ENCODE measurements at places on chromosomes 13 and 19.
A peak's percentile ranks its signal among the peaks of the same experiment; 100 is the strongest.

- no peak for DNase-seq
These were observed 42.7 kb downstream of the ANKRD10 start for GRCh38 chr13:110872034-110872767.

GRCh38 chr13:110916301-110917142, 1.7 kb upstream of the ANKRD10 start:
- no peak for DNase-seq

GRCh38 chr13:75581874-75582640, 32.5 kb downstream of the UCHL3 start:
- DNase-seq, result no peak

GRCh38 chr13:76029706-76030105, 393.6 kb downstream of the LMO7 start:
- no peak for DNase-seq

DNA sequence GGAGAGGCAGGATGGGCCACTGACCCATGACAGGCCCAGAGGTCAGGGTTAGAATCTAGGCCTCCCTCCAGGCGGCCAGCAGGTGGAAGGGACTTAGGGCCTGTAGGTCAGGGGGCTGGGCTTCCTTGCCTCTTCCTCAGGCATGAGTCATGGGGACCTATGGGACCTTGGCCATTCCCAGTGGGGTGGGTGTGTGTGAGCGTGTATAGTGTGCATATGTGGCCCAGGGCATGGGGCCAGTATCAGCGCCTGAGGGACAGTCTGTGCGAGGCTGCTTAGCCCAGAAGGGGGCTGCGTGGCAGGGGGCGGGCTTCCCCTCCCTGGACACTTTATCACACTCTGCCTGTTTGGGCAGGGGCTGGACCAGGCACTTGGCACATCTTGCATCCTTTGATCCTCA, 13.3 kb downstream of the KCTD15 start:
- DNase-seq, result no peak

DNA sequence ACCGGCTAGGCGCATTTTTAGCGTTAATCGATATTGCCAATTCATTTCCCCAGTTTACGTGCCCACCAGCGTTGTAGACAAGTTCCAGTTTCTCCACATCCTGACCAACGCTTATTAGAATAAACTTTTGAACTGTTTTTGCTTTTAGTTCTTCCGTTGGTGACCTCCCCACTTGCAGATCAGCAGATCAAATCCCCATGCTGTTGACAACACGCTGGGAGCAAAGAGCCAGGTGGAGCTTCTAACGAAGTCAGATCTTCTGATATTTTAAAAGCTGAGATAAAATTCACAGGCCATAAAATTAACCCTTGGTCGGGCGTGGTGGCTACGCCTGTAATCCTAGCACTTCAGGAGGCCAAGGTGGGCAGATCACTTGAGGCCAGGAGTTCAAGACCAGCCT, 21.2 kb downstream of the RCN3 start:
- no peak for DNase-seq

GRCh38 chr13:100608906-100609305, 20.3 kb upstream of the GGACT start:
- no peak for DNase-seq

- DNase-seq, result no peak
These were observed 234.0 kb upstream of the PCDH9 start for GRCh38 chr13:67464154-67464553.

DNA sequence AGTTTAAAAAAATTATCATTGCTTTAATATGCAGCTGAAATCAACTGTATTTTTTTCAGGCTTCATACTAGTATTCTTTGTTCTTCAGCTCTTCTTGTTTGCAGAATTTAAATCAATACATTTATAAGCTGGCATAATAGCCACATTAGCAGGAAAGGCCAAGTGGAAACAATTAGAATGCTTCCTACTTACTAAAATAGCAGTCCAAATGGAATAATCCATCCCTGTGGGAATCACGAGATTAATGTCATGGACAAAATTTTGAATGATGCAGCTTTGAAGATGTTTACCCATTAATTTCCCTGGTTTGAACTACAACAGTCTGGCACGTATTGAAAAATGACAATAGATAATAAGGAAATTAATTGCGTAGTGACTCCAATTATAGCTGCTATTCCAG, 2650.8 kb downstream of the PCDH9 start:
- no peak for DNase-seq

- DNase-seq, result no peak
These were observed 186.2 kb downstream of the FOXO1 start for GRCh38 chr13:40480012-40480914.

- no peak for DNase-seq
These were observed 12.0 kb downstream of the B3GNT8 start for GRCh38 chr19:41415154-41415571.

- no peak for DNase-seq
These were observed 40.8 kb downstream of the SIPA1L3 start for GRCh38 chr19:37947778-37948177.

- no peak for DNase-seq
These were observed 752.2 kb downstream of the GPC5 start for GRCh38 chr13:92150606-92151005.

DNA sequence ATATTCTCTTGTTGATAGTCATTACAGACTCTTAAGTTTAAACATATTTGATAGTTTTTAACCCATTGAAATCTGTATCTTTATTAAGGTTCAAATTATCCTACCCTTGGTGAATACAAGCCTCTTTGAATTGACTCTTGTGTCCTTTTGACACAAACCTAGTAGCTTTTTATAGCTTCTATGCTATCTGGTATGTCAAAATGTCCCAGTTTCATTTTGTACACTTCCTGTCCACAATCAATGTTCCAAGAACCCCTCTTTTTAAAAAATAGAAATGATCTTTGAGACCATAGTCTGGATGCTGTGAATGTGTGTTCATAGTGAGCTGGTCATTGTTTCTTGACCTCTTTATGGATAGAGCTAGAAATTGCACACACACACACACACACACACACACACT, 39.2 kb upstream of the FGF14 start:
- DNase-seq, result no peak

- DNase-seq, result no peak
These were observed 73.9 kb downstream of the WTIP start for GRCh38 chr19:34555447-34555846.

DNA sequence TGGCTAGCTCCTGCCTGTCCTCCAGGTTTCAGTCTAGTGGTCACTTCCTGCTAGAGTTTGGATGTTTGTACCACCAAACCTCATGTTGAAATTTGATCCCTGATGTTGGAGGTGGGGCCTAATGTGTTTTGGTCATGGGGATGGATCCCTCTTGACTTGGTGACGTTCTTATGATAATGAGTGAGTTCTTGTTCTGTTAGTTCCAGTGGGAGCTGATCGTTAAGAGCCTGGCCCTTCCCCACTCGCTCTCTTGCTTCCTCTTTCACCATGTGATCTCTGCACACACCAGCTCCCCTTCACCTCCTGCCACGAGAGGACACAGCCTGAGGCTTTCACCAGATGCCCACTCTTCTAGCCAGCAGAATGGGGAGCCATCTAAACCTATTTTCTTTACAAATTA, 86.8 kb upstream of the SCEL start:
- DNase-seq, result no peak

DNA sequence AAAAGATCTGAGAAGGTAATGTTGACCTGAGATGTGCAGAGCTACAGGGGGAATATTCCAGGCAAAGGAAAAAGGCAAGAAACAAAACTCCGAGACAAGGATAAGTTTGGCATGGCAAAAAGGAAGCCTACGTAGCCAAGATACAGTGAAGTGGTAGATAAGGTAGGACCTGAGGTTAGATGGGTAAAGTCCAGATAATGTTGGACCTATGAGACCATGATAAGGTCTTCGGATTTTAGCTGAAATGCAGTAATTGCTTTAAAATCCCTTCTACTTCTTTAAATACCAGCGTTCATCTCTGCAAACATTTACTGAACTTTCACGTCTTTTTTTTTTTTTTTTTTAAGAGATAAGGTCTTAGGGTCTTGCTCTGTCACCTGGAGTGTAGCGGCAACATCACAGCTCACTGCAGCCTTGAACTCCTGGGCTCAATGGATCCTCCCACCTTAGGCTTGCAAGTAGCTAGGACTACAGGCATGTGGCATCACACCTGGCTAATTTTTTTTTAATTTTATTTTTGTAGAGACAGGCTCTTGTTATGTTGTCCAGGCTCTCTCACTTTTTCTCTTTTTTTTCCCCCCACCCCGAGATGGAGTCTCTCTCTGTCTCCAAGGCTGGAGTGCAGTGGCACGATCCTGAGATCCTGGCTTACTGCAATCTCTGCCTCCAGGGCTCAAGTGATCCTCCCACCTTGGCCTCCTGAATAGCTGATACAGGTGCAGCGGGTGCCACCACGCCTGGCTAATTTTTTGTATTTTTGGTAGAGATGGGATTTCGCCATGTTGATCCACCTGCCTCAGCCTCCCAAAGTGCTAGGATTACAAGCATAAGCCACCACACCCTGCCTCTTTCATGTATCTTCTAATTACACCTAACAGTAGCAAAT, 4.2 kb upstream of the WBP4 start:
- no peak for DNase-seq

DNA sequence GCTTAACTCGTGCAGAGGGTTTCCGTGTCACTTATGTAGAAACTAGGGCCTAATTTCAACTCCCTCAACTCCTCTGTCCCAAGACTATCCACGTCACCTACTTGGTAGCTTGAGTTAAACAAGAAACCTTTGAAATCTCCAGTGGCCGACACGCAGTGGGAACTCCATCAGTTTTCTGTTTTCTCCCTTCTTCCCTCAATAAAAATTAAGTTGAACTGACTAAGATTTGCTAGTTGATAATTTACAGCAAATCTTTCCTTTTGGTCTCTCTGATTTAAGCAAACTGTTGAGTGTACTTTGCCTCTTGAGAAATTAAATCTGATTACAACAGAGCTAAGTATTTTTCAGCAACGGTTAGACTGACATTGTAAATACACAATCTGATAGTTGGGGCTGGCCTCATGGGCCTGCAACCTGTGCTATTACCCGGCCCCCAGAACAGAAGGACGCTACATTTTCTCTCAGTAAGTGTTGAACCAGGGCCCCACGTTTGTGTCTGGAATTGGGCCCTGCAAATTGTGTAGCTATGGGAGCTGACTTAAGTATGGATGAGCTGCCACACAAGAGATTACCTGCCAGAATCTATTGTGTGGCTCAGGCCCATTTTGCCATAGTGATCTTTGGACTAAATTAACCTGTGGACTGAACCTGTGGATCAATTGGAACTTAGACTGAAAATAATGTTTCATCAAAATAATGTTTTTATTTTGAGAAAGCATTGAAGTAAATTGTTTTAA, 708 bp upstream of the ESD start:
- no peak for DNase-seq

DNA sequence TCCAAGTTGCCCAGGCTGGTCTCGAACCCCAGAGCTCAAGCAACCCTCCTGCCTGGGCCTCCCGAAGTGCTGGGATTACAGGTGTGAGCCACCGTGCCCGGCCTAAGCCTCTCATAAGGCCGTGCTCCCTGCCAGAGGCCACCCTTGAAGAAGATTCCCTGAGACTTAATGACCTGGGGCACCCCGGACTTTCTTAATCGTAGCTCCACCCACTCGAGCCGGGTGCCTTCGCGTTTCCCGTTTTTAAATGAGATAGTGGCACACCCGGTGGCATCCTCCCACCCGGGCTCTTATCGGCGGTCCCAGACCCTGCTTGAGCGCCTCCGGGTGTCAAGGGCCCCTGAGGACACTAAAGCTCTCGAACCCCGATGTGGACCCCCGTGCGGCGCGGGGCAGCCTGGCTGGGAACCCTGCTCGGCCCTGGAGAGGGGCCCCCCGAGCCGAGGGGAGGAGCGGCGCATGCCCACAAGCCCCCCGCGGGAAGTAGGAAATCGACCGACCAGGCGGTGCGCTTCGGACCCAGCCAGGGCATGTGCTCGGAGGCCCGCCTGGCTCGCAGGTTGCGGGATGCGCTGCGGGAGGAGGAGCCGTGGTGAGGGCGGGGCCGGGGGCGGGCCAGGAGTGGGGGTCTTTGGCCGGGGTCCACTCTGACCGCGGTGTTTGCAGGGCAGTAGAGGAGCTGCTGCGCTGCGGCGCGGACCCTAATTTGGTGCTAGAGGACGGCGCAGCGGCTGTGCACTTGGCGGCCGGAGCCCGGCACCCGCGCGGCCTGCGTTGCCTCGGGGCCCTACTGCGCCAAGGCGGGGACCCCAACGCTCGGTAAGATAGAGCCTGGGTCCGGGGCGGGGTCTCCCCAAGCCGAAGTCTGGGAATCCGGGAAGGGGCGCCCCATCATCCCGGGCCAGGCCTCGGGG, at the start of gene ANKLE1:
Gene ANKLE1 (plus strand): TSS at position 511 of the 914 bp plus-strand sequence. CDS start 20 bp downstream, at position 531.
- DNase-seq, result peak; percentile 84

- DNase-seq, result no peak
These were observed 5.4 kb downstream of the TMEM150B start for GRCh38 chr19:55319785-55320184.

GRCh38 chr19:8306235-8307054, 1.7 kb downstream of the CD320 start:
- DNase-seq, result peak; percentile 48

DNA sequence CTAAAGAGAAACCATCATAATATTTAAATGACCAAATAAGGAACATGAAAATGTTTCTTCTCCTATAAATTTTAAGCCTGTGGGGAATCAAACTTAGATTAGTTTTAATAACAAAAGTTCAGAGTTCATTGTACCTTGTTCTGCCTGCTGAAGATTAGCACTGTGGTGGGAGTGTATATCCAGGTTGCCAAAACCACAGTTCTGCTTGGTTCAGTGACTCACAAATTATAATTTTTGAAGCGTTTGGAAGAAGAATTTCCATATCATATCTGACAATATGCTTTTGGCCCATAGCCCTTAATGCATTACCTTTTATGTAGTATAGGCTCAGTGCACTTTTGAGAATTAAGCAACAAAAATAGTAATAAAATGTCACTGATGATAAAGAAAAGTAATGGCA, 545.2 kb downstream of the GPC6 start:
- DNase-seq, result no peak

GRCh38 chr13:43835701-43836100, 43.8 kb downstream of the CCDC122 start:
- DNase-seq, result no peak

Measured in activated CD8-positive, alpha-beta memory T cell treated with anti-CD3 and anti-CD28 coated beads, Interleukin-2, amount 50 U/mL, for 48 hours (primary cell).